ENCODE measurements at places on chromosomes 5 and 9.

DNA sequence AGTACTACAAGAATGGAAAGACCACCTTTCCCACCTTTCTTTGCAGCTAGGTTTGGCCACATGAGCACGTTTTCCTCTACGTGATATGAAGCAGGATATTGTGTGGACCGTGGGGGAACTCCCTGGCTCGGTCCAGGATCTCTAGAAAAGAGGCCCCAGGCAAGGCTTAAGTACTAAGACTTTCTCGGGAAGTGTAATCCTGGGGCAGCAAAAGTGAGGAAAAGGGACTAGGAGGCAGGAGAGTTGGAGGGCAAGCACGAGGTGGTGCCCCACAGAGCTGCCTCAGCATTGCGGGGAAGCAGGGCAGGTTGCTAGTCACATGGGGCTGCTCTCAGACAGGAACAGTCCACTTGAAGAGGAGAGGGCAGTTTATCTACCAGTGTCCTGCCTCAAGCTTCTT is 235.1 kb downstream of the GADD45G start:
- no peak for DNase-seq

- DNase-seq, result no peak
These were observed 7.4 kb upstream of the DAP start for GRCh38 chr5:10768328-10768899.

- DNase-seq, result no peak
These were observed 4.5 kb downstream of the SLF1 start for GRCh38 chr5:94623011-94623410.

DNA sequence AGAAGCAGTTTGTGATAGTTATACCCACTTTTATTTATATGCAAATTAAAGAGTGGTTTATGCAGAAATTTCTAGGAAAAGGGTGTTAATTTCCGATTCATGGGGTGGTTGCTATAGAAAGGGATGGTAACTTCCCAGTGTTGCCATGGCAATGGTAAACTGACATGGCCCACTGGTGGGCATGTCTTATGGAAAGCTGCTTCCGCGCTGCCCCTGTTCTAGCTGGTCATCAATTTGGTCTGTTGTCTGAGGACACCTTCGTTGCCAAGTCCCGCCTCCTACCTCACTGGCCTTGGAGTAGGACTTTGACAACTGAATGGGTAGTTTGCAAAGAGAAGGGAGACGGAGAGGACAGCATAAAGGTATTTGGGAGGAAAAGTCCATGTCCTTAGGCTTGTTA is 74.0 kb upstream of the SMIM23 start:
- DNase-seq, result no peak

GRCh38 chr9:35728041-35728971 is 3.7 kb downstream of the TLN1 start:
- no peak for DNase-seq

DNA sequence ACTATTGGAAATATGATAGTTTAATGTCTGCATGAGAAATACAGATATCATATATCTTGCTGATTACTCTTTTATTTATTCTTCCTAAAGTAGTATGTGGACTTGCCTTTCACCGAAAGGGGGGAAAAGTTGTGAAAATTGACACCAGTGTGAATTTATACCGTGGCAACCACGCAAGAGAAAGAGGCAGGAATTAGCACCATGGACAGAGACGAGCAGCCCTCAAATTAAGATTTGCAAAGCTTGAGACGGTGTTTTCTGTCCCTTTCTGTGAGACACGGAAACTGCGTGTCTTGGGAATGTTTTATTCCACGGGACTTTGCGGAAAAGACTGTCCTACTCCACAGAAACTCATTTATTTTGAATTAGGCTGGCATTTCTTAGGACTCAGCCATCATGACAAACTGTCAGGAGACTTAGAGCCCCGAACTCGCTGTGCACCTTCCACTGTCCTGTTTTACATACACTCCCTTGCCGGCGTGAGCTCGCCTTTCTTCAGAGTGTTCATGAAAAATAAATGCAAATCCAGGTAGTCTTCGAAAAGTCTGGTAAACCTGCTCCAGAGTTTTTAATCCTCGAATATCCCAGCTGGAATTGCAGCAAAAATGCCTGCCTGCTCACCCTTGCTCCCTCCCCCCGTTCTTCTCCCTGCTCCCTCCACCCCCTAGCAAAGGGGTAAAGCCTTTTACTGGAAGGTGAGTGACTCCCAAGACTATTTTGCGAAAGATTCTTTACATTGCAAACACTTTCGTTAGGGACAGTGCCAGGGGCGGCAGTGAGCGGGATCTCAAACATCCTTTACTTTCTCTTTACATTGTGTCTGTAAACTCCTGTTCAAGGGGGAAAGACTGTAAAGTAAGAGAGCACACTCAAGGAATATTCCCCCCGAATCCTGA is 3.8 kb upstream of the ELAVL2 start:
- DNase-seq, result no peak

DNA sequence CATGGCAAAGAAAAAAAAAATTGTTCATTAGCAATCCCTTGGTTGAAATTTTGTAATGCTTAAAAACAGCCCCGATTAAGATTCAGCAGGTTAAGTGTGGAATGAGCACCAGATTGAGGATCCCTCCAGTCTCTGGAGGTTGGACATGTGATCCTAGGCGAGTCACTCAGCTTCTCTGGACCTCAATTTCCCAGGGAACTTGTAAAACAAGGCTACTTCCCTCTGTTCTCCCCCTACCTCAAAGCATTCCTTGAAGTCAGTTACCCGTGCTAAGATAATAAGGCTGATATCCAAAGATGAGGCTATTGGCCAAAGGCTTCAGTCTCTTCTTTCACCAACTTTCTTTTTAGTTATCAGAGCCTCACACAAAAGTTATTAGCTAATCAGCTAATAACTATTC is 2.9 kb downstream of the KLHL3 start:
- DNase-seq, result no peak

GRCh38 chr5:154967421-154968024 is 26.6 kb downstream of the MRPL22 start:
- no peak for DNase-seq

- no peak for DNase-seq
These were observed 75.1 kb downstream of the MROH2B start for GRCh38 chr5:40995801-40996586.

- DNase-seq, result no peak
These were observed 96.3 kb downstream of the CFAP95 start for GRCh38 chr9:69916950-69917349.

- no peak for DNase-seq
These were observed 179.1 kb downstream of the SLIT3 start for GRCh38 chr5:169121630-169122420.

- no peak for DNase-seq
These were observed 92.4 kb downstream of the NFIB start for GRCh38 chr9:14221558-14221957.

- DNase-seq, result no peak
These were observed 298.9 kb downstream of the TRIM32 start for GRCh38 chr9:116986015-116986414.

GRCh38 chr5:169160405-169160901 is 140.5 kb downstream of the SLIT3 start:
- no peak for DNase-seq

All from activated naive CD4-positive, alpha-beta T cell (primary cell).